ENCODE measurements at places on chromosomes 12 and 14. TPM values are rescaled to one million over a fixed set of nuclear protein-coding genes. Genes with fewer than 3 reads are reported as not detected.

CLEC6A gene
- total RNA-seq = not detected

VDR gene
- 0.21 TPM for total RNA-seq

CLEC1B gene
- total RNA-seq = not detected

FAM181A gene
- total RNA-seq = 1.1 TPM

CLMN gene
- 16.2 TPM for total RNA-seq

KRT82 gene
- not detected for total RNA-seq

C3AR1 gene
- total RNA-seq = not detected

STON2 gene
- 13.8 TPM for total RNA-seq

PTPRR gene
- total RNA-seq = not detected

LIMA1 gene
- total RNA-seq = 19.3 TPM

TMEM63C gene
- 0.27 TPM for total RNA-seq

ACVR1B gene
- 5.8 TPM for total RNA-seq

RILPL2 gene
- 8.1 TPM for total RNA-seq

RARG gene
- 0.91 TPM for total RNA-seq

GALNT8 gene
- total RNA-seq = not detected

TSHR gene
- total RNA-seq = not detected

CISTR gene
- not detected for total RNA-seq

SMIM10L1 gene
- total RNA-seq = 11.8 TPM

GSG1 gene
- total RNA-seq = not detected

NTN4 gene
- total RNA-seq = 9.5 TPM

RNASE3 gene
- not detected for total RNA-seq

USP5 gene
- total RNA-seq = 53.4 TPM

GYS2 gene
- total RNA-seq = not detected

GLS2 gene
- 12.2 TPM for total RNA-seq

TAMALIN gene
- total RNA-seq = 7.2 TPM

FBLN5 gene
- 0.60 TPM for total RNA-seq

NGB gene
- total RNA-seq = not detected

ACACB gene
- total RNA-seq = 8.6 TPM

PRPH gene
- not detected for total RNA-seq

SUOX gene
- total RNA-seq = 24.6 TPM

IQSEC3 gene
- total RNA-seq = not detected

RTN1 gene
- 0.20 TPM for total RNA-seq

VRTN gene
- total RNA-seq = not detected

CCDC38 gene
- 0.18 TPM for total RNA-seq

IL26 gene
- not detected for total RNA-seq

TAS2R30 gene
- 5.2 TPM for total RNA-seq

ATF7IP gene
- 11.8 TPM for total RNA-seq

NKX2-8 gene
- total RNA-seq = not detected

OASL gene
- total RNA-seq = 0.22 TPM

FAIM2 gene
- not detected for total RNA-seq

All from HepG2 (cell line).